SK-N-SH (cell line): ENCODE measurements at places on chromosomes 4 and X.

- no peak for DNase-seq
Observed at GRCh38 chr4:127501103-127501502, 131.7 kb upstream of the INTU start.

GRCh38 chr4:28868841-28869240 is 1851.3 kb upstream of the PCDH7 start:
- no peak for DNase-seq

DNA sequence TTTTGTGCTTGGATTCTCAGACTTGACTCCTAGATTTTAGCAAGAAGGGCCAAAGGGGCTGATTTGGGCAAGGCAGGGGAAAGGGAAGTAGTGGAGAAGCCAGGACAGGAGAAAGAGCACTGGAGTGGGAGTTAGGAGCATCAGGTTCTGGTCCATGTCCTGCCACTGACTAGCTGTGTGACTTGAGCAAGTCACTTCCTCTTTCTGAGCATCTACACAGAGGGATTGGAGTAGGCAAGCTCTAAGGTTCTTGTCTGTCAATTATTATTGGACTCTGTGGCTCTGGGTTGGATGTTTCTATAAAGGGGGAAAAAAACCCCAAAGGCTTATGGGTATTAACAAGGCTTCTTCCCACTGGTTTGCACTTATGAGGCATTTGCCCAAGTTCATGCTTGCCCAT is 24.4 kb downstream of the PLAC1 start:
- DNase-seq: no peak

DNA sequence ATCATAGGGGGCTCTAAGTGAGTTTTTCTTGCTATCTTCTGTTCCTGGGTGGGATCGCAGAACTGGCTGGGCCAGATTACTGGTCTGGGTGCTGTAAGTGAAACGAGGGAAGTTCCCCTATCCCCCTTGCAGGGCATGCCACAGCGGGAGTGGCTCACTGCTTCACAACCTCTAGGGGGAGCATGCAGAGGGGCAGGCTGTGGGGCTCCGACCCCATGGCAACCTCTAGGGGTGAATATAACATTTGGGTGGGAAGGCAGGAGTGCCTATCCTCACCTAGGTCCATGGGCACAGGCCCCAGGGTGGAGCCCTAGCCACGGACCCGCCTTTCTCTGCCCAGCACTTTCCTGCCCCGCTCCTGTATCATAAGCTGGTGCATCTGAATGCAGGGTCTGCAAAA is 1.7 kb upstream of the RRAGB start:
- no peak for DNase-seq

- DNase-seq: no peak
Observed at GRCh38 chr4:184287697-184288255, 70.1 kb upstream of the ENPP6 start.

GRCh38 chrX:44343412-44344141 is at the start of gene EFHC2:
Gene EFHC2, minus strand, starts transcription at chrX:44343672. Its CDS starts 84 bp downstream, at chrX:44343588.
- DNase-seq: peak; percentile 60

GRCh38 chrX:16222151-16222550 is 54.9 kb downstream of the MAGEB17 start:
- DNase-seq: no peak

DNA sequence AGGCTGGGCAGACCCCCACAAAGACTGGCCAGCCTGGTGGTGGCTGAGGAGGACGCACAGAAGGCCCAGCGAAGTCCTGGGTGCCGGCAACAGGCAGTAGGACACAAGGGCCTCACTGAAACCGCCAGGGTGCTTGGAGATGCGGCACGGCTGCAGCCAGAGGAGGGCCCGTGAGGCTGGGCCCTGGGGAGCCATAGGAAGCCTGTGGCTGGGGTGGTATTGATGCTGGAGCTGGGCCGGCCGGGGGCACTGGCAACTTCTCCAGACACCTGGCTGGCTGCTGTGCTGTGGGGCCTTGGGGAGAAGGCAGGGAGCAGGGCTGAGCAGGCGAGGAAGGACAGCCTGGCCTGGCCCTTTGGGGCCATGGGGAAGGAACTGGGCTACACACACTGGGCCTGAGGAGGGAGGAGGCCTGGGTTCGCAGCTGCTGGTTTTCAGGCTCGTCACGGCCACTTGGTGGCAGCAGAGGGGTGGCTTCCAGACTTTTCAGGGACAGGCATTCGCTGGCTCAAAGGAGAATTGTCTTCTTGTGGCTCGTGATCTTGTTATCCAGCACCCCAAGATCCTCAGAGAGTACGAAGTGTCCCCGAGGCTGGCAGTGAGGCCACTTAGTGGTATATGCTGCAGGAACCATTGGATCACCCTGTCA is 37.2 kb downstream of the ATP2B3 start:
- peak; percentile 85 for DNase-seq

DNA sequence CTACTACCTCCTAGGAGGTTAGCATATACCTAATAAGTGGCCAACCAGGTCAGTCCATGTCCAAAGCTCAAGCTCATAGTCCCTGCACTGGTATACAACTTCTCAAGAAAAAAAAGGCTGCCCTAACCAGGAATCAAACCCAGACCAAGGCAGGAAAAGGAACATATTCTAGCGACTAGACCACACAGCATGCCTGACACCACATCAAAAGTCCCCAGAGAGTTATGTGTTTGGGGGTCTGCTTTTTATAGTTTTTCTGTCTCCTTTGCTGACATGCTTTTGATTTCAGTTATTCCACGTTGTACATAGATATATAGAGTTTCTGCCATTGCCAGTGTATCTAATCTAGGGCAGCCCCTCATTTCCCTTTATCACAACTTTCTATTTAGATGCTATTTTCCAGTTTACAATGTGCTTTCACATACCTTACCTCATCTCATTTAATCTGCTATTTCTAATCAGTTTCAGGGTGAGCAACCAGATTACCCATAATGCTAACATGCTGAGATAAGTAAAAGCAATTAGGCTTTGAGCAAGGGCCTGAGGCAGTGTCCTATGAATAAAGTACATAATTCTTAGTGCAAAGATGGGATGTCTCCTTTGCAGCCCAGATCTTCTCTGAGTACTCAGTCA is 17.8 kb downstream of the ARHGEF6 start:
- no peak for DNase-seq

DNA sequence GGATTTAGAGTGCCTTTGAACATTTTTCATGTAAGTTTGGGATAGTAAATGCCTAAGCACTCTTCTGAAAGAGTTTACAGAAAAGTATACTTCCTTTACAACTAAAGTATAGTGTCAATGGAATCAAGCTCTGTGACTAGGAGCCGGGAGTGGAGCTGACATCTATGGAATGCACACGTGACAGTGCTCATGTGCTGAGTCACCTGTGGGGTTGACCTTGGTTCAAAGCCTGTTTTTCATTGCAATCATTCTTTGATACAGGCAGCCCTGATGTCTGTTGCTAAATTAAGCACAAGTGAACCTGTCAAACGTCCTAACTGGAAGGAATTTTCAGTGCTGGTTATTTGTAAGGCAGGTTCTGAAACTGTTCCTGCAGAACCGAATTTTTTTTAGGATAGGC is 82.5 kb downstream of the GPAT3 start:
- no peak for DNase-seq

DNA sequence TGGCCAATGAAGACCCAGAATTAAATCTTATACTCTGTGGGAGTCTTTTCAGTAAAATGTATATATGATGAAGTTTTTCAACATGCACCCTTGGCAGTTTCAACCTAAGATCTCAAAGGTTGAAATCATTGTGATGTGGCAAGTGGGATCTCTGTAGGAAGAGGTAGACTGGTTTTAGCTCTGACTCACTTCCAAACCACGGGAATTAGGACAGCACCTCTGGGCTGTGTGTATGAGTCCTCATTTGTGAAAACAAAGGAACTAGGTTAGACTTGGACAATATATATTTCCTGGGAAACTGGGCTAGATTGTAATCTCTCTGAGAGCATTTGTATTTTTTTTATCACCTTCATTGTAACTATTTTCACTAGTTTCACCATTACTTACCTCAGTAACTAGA is 333.0 kb downstream of the ADGRL3 start:
- DNase-seq: no peak

DNA sequence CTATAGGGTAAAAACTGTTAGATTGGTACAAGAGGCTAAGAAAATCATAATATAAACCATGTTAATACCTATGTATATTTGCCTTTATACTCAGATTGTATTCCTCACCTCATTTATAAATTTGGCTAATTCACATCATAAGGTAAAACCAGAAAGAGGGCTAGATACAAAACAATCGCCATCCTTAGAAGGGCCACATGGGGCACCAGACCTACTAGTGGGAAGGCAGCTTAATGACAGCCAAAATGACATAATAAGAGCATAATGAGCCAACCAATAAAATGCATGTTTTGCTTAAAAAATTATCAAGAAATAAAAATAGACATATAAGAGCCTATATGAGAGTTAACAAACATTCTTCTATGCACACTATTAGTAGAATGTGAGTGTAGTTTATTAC is 107.3 kb upstream of the PRDX4 start:
- no peak for DNase-seq

DNA sequence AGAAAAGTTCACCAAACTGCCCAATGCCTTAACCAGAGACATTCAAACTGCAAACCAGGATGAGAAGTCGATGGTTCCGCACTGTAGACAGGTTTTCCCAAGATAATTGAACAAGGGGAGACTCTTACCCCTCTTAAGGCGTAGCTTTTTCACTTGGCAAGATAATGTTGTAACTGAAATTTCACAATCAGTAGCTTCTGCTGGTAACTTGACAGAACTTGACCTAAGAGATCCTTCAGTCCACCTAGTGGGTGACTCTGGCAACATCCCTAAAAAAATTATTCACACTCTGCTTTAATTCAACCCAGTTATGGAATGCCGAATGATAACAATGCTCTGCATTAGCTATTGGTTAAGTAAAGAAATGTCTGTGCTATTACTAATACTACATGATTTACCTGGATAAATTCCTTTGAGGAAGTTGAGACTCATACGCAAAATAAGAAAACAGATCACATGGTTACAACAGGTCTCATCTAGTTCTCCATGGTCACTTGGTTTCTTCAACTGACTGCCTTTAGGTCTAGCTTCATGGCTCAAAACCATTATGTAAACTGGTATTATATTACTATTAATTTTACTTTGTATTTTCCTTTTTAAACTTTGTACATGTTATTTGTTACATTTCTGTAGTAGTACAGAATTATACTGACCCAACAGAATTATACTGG is 9.1 kb downstream of the ELF2 start:
- peak; percentile 48 for DNase-seq

- no peak for DNase-seq
Observed at GRCh38 chrX:136608295-136608933, 39.5 kb upstream of the CD40LG start.

GRCh38 chr4:8771666-8772065 is 100.0 kb downstream of the HMX1 start:
- no peak for DNase-seq

GRCh38 chrX:1883772-1884171 is 268.9 kb downstream of the ASMT start:
- no peak for DNase-seq

GRCh38 chr4:124227981-124228380 is 484.6 kb downstream of the ANKRD50 start:
- DNase-seq: no peak

- no peak for DNase-seq
Observed at GRCh38 chrX:22159071-22159470, 113.6 kb upstream of the CBLL2 start.

- peak; percentile 3 for DNase-seq
Observed at GRCh38 chr4:175671491-175671934, 140.6 kb downstream of the GPM6A start.

DNA sequence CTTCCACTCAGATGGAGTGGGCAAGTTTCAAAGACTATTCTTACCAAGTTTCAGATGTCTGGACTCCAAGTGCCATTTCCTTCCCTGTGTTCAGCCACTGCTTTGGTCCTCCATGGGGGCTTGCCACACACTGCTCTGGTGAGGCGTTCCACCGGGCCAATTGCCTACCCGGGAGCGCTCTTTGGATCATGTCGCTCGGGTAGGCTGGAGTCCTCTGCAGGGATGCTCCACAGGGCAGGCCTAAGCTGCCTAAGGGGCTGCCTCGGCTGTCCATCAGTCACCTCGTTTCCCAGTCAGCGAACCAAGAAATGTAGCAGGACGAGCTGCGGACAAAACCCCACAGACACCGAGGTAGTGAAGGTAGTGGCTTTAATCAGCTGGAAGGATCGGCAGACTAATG is 200.7 kb upstream of the KLF8 start:
- no peak for DNase-seq
